Stimulated activated CD8-positive, alpha-beta memory T cell treated with anti-CD3 and anti-CD28 coated beads, Interleukin-15, amount 100 ng/mL, for 4 hours (primary cell): ENCODE measurements at places on chromosomes 12 and 14.

GRCh38 chr14:44700694-44701093, 193.6 kb upstream of the FSCB start:
- no peak for DNase-seq

- no peak for DNase-seq
Observed at GRCh38 chr12:122080149-122081082, 1.9 kb downstream of the MLXIP start.

DNA sequence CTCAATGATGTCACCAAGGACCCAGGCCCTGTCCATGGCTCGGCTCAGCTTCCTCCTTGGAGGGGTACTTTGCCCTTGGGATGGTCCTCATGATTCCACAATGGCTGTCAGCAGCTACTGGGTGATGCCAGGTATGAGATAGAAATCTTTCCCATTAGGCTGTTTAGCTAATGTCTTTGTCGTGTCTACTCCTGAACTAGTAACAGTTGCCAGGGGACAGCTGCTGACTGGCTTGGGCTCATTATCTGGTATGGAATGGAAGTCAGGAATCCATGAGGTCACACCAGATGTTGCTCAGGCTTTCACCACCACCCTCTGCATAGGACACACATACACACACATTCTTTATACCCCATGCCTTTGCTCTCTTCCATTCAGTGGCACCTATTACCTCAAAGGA, 9.2 kb downstream of the PRPH start:
- DNase-seq, result no peak

DNA sequence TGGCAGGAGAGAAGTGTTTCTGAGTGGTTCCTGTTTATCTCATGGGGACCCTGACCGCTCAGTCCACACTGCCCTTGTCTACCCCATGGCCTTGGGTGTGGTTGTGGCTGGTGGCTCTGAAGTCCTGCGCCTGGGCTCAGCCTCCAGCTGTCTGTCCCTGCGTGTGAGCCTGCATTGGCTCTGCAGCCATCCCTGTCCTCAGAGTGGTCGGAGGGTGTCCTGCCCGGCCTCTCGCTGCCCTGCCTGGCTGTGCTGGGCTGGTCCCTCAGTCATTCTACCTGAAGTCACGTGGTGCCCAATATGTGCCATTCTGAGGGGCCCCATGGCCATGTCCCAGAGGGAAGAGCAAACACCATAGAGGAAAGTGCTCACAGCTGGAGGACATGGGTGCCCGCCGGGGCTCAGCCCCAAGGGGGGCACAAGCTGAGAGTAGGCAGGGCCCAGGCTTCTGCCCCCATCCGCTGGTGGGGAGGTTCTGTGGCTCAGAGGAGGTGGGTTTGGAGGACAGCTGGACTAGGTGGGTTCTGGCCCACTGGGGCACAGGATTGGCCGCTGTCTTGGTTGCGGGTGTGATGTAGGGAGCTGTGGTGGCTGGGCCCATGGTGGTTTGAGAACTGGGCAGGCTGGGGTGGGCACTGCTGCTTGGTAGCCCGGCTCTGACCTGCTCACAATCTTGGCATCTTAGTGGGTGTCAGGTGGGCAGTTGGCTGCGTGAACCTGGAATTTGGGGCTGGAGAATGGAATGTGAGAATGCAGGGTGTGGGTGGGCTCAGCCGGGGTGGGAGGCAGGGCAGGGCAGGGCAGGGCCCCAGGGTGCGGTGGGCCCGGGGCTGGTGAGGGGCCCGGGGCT, 11.6 kb downstream of the TEDC1 start:
- no peak for DNase-seq

DNA sequence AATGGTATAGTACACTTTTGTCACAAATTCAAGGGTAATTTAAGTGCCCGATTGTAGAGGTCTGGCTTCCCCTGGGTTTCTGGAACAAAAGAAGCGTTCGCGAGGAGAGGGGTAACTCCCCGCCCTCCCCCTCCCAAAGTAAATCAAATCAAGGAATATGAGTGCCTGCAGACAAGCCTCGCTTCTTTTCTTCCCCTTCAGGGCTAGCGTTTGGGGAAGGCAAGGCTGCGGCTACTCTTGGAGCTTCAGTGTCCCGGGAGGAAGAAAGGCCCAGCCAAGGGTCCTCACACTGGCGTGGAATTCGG, 456 bp upstream of the TMPO start:
- no peak for DNase-seq

GRCh38 chr12:118189741-118190191, 53.8 kb downstream of the PEBP1 start:
- DNase-seq, result no peak

DNA sequence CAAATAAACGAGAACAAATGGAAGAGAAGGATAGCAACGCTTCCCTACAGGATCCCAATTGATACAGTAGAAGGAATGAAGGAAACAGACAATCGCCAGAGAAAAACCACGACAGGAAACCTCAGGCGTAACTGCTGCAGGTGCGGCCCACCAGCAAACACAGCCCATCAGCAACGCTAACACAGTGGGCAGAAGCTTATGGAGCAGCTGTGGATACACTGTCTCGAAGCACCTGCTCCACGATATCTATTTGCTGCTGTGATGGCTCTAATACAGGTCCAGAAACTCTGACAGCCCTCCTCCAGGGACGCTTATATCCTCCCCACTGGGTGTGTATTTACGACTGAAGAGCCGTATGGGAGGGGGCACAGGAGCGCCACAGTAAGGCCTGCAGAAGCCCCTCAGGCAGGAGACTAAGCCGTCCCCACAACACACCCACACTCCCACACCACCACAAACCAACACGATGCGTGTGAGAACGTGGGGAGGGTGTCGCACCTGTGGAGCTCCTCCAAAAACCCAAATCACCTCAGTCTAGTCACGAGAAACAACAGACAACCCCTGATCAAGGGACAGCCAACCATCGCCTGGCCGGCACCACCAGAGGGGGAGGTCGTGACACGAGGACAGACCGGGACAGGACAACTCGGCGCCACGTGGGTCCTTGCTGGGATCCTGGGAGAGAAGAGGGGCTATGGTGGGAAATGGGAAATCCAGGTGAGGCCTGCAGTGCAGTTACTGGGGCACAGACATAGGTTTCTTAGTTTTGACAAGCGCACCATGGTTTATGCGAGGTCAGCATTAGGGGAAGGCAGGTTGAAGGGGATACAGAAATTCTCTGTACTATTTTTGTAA, 24.0 kb downstream of the POLE start:
- DNase-seq, result no peak

DNA sequence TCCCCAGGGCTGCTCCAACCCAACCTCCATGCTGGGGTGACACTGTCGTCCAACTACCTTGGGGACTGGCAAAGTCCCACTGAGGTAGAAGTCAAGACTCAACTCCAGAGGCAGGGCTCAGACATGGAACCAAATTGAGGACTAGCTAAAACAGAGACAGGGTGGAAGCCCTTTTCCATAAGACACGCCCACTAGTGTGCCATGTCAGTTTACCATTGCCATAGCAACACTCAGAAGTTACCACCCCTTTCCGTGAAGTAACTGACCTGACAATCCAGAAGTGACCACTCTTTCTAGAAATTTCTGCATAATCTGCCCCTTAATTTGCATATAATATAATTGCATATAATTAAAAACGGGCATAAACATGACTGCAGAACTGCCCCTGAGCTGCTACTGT, 409.6 kb downstream of the MED13L start:
- no peak for DNase-seq

GRCh38 chr12:17802657-17803641, 287.0 kb downstream of the RERGL start:
- no peak for DNase-seq

DNA sequence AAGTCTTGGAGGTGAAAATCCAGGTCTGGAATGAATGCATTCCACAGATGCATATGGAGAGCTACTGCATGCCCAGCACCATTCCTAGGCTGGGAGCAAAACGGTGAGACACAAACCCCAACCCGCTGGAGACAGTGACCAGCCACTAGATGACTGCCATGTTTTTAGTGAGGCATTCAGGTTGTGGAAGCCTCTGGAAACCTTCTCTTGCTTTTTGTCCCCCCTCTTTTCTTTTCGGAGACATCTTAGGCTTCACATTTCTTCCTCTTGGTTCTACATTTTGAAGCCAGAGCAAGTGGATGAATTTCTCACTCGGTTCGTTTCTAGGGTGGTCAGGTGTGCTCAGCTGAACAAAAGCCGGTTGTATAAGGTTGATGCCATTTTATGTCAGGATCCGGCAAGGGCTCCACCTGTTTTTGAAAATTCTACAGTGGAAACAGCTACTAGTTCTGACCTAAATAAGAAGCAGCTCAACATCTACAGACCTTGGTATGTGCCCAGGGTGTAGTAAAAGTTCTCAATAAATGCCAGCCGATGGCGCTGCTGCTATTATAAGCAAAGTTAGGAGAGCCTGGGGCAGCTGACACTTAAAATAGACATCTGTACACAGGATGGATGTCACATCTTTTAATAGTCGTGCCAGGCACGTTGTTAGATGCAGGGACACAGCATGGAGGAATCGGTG, 1.8 kb upstream of the ZNF839 start:
- DNase-seq, result no peak

- no peak for DNase-seq
Observed at GRCh38 chr12:20629414-20630156, 65.5 kb upstream of the SLCO1C1 start.

DNA sequence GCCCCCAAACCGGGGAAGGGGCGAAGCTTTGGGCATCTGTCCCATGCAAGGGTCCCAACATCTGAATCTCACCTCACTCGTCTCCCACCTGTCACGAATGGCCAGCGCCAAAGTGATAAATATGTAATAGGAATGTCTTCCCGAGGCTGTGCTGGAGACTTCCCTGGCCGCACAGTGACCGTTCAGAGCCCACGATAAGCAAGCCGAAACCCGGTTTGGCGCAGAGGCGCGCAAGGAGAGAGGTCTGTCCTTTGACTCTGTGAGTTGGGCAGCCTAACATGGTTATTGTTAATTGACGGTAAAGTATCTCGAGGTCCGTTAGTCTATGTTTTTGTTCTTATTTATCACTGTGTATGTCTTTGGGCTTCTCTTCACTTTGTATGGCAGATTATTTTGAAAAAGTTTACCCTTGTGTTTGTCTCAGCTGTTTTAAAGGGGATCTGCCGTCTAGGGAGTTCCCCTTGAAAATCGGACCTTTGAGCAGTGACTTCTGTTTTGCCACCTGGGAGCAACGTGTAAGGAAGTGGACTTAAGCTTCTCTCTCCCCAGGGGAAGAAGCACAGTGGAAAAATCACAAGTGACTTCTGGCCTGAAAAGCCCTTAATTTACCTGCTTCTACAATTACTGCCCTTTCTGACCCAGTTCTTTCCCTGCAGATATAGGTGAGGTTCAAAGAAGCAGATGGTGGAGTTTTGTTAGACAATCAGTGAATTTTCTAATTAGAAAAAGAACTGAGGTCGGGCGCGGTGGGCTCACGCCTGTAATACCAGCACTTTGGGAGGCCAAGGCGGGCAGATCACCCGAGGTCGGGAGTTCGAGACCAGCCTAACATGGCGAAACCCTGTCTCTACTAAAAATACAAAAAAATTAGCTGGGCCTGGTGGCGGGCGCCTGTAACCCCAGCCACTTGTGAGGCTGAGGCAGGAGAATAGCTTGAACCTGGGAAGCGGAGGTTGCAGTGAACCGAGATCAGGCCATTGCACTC, 1.1 kb upstream of the TM9SF1 start:
- DNase-seq, result no peak

DNA sequence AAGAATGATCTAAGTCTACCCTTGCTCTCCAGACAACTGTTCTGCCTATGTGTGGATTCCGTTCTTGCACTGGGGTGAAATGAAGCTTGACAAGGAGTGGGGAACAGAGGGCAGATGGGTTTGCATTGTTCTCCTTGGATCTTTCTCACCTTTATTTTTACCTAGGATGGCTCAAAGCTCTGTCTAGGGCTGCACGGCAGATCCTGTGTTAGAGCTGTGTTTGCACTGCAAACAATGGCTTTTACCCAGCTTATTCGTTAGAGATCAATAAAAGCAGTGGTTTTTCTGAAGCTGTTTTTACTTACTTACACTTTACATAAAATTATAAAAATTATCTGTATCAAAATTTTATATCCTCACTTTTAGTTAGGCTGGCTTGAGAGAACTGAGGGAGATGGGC, 105.1 kb downstream of the LRIG3 start:
- DNase-seq, result no peak

DNA sequence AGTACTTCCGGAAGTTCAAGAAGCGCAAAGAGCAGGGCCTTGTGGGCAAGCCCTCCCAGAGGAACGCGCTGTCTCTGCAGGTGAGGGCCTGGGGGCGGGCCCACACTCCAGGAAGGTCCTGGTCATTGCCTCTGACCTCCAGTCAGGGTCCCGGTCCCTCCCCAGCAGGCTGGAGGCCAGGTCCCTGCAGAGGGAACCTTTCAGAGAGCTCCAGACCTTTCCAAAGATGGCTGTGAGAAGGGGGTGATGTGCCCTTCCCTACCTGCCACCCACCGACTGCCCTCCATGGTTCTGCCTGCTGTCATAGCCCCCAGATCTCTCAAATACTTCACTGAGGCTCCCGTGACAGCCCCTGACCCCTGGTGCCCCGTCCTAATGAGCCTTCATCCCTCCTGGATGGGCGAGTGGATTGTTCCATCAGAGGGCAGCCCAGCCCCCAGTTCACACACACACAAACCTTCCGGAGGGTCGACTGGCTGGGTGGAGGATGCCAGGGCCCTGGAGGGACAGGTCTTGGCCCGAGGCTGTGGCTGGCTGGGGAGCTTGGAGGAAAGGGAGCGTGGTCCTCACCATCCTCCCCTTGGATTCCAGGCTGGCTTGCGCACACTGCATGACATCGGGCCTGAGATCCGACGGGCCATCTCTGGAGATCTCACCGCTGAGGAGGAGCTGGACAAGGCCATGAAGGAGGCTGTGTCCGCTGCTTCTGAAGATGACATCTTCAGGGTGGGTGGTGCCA, 117.5 kb upstream of the FKBP4 start:
- DNase-seq, result no peak

- no peak for DNase-seq
Observed at GRCh38 chr12:47985596-47986290, 18.5 kb downstream of the COL2A1 start.

DNA sequence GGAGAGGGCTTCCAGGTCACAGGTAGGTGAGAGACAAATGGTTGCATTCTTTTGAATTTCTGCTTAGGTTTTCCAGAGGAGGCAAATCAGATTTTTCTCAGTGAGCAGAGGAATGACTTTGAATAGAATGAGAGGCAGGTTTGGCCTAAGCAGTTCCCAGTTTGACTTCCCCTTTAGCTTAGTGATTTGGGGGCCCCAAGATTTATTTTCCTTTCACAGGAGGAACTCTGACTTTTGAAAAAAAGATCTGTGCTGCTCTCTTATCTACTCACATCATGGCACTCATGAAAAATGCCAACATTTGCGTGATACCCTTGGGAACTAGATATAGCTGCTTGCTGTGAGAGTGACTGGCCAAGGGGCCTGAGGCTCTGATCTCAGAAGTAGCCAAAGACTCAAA, 58.0 kb upstream of the EVL start:
- DNase-seq, result no peak

DNA sequence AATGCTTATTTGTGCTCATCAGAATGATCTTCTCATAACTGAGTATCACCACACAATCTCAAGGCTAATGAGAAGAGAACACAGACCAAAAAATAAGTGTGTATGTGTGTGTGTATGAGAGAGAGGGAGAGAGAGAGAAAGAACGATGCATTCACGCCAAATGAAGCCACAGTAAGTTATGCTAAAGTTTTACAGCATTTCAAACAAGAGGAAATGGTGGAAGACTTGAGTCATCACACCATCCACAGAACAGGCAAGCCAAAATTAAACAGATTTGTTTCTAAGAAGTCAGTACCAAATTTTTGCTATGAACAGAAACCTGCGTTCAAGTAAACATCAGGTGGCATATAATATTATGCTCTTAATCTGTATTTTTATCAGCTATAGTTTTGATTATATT, 141.2 kb downstream of the MED13L start:
- no peak for DNase-seq

GRCh38 chr14:88879022-88879421, 54.6 kb downstream of the TTC8 start:
- DNase-seq, result no peak
